ENCODE measurements at places on chromosomes 6 and 20.

DNA sequence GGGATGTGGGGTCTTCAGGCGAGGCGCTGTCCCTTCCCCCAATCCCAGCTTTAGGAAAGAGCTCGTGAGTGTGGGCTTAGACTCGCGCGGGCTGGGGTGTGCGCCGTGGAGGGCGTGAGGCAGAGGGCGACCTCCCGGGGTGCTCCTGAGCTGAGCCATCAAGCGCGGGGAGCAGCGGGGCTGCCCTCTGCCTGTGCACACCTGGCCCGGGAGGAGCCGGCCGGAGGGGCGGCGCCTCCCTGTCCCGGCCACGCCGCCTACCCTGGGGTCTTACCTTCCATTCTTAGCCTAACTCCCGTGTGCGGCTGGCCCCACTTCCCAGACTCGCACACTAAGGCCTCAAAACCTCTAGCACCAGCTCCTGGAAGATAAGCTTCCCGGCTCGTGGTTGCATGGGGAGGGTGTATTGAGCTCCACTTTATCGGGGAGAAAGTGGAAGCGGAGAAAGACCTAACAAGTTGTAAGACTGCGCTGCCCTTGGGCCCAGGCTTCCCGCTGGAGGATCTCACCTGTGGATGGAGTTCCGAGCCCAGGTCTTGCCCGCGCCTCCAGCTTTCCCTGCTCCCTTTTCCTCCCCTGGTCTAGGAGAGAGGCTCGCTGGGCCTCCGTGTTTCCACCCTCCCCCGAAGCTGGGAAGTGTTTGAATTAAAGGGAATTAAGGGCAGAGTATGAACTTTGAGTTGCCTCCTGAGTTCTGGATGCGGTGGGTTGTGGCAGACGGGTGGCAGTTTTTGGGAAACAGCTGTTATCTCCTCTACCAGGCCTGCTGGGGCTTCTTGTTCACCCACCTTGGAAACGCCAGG lies 1.2 kb downstream of the DNMT3B start:
- DNase-seq, result no peak

DNA sequence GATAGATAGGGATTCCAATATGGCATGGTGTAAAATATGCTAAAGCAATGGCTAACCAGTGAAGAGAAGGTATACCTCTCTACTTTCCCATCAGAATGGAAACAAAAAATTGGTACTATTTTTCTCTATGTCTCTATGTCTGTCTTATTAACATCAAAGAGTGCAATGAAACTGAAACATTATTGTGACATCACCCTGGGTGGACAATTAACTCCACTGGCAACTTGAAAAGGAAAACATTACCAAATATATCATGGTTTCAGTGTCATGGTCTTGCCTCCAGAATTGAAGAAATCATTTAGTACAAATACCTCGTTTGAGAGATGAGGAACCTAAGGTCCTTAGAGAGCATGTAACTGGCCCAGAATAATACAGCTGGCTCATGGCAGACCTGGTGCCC lies 1132.5 kb upstream of the MAP3K7 start:
- peak; percentile 33 for DNase-seq

DNA sequence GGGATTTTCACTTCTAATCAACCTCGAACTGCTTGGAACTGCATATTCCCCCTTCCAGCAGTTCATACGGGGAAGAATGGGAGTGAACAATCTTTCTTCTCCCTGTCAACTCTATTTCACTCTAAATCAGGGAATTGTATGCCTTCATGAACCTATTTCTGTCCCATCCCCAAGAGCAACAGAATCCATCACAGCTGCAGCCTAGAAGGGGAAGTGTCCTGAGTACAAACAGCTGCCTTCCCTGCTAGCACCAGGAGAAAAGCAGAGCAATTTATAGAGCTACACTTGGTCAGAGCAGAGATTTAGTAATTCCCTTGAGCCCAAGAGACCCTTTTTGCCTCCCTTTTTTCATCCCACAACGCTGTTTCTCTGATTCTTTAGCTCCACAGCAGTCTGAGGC lies 208.4 kb downstream of the ADGRG6 start:
- DNase-seq, result no peak

DNA sequence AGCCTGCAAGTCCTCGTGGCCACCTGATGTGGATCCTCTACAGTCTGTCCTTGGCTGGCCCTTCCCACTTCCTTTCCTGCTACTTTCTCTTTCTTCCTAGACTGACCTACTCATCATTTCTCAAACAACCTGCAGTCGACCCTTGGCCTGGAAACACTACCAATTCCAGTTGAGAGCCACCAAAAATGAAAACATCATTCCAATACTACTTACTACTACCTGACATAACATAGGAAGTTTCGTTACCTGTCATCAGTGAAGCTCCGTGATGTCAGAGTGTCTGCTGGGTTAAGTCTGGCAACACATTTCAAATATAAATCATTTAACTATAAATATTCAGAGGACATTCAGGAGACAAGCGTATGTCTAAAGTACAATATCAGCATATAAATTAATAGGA lies 13.8 kb downstream of the GZF1 start:
- DNase-seq, result no peak

DNA sequence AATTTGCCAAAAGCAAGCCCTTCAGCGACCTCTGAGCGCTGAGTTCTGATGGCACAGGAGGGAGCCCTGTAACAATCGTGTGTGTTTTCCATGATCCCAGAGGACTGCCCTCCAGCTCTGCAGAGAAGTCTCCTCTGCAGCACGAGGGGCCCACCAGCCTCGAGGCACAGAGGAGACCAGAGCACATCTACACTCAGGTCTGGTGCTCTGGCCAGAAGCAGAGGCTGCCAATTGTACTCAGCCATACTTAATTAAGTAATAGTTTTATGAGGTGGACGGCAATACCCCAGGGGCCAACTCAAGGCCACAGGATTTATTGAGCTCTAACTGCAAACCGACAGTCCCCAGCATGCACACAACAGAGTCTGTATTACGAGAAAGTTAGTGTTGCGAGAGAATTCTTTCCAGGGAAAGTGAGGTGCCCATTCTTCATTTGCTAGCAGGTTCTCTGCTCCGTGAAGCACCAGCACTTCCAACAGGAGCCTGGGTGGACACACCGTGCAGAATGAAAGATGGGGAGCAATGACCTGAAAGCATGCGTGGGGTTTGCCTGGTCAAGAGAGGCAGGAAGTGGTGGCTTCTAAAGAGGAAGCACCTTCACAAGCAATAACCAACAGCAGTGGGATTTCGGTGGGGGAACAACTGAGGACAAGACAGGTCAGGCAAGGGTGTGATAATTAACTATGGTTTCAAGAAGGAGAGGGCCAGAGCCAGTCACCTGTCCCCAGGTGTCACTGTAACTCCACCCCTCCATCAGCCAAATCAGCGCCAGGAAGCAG lies 92.8 kb upstream of the FOXC1 start:
- no peak for DNase-seq

Measured in eye (tissue), 1 donor.